ENCODE measurements at places on chromosomes 12 and 14. TPM values are rescaled to one million over a fixed set of nuclear protein-coding genes. Genes with fewer than 3 reads are reported as not detected.

Gene ESR2
- 0.03 TPM for total RNA-seq

Gene EID3
- 8.4 TPM for total RNA-seq

Gene HAL
- 0.21 TPM for total RNA-seq

Gene GYS2
- not detected for total RNA-seq

Gene RNF212B
- not detected for total RNA-seq

Gene RTL1
- 0.32 TPM for total RNA-seq

Gene DTX3
- 18.8 TPM for total RNA-seq

Gene SOX5
- not detected for total RNA-seq

Gene GSC
- total RNA-seq, result 0.55 TPM

Gene LRRC10
- not detected for total RNA-seq

Gene ANKRD9
- 14.9 TPM for total RNA-seq

Gene TMEM30B
- 0.22 TPM for total RNA-seq

Gene KRT72
- total RNA-seq, result not detected

Gene LRTM2
- not detected for total RNA-seq

Gene SLC6A12
- 1.3 TPM for total RNA-seq

Gene HOXC12
- not detected for total RNA-seq

Gene KLRC3
- 0.37 TPM for total RNA-seq

Gene DPY19L2
- total RNA-seq, result 2.6 TPM

Gene LUM
- total RNA-seq, result 0.21 TPM

Gene PMCH
- total RNA-seq, result not detected

Gene LGALS3
- total RNA-seq, result 180 TPM

Gene HOXC9
- 14.1 TPM for total RNA-seq

Gene TAS2R14
- total RNA-seq, result 0.38 TPM

Gene LYZ
- total RNA-seq, result 2.2 TPM

All from A549 treated with RU486 at 1 μM for 4 hours (cell line).